ENCODE measurements at places on chromosomes 4 and X.

- DNase-seq = no peak
These were observed 32.9 kb downstream of the SLC2A9 start for GRCh38 chr4:9988363-9988749.

DNA sequence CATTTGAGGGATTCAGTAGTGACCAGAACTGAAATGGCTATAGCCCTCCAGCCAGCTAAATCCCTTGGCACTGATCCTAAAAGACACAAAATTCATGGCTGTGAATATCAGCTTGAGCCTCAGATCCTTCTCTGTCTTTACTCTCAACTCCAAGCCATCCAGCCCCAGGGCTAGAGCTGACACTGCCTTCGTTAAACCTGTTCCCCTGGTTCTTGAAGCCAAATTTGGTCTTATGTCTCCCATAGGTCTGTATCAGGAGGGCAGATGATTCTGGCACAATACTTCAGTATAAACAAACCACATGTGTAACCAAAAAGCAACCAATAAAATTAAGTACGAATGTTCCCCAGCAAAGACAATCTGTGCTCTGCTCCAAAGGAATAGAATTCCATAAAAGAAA, 78.0 kb downstream of the ANOS1 start:
- no peak for DNase-seq

GRCh38 chr4:158079661-158080060, 93.2 kb downstream of the GASK1B start:
- no peak for DNase-seq

DNA sequence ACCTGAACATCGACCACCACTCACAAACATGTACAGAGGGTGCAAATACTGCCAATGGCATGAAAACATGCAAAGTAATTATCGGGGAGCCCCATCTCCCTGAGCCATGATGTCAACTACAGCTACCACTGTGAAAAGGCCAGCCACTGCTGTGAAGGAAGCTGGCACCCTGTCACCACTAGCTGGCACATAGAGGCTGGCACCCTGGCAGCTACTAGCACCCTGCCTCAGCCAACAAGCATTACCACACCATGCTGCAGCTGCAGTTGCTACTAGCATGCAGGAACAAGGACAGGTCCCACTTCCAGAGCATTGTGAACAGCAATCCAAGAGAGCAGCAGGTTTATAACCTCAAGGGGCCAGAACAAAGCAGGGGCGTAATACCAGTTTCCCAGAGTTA, 81.4 kb downstream of the PRR32 start:
- no peak for DNase-seq

- no peak for DNase-seq
These were observed 10.3 kb downstream of the ENPEP start for GRCh38 chr4:110486256-110486655.

GRCh38 chr4:137524725-137525369, 7.4 kb downstream of the PCDH18 start:
- DNase-seq = no peak

DNA sequence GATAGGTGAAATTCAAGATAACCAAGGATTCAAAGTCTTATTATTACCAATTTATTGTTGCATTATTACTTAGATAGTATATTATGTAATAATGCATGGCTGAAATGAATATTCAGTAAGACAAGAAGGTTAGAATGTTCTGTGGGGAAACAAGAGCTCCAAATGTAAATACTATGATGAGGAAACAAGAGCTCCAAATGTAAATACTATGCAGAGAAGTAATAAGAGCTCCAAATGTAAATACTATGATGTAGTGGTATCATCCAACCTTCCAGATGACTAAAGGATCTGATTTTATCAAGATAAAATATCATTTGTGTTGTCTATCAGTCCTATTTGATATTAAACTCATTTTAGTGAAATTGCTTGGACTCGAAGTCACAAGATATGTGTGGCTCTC, 82.2 kb upstream of the PCDH18 start:
- DNase-seq = no peak

DNA sequence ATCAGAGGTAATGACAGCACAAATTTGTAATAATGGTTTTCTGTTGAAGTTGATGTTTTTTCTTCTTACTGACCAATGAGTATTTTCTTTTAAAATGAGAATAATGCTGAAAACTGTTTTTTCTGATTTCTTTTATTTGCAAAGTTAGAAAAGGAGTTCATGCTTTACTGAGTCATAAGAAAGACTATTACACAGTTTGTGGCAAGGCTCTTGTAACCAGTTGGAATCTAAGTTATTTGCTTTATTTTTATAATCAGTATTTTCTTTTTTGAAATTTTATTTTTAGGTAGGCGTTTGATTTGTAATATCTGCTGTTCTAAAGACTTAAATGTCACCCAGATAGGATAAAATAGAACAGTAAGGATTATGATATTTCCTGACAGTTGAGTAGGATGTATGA, 25.5 kb downstream of the ANAPC4 start:
- no peak for DNase-seq

GRCh38 chr4:109294006-109294405, 8.5 kb downstream of the COL25A1 start:
- DNase-seq = no peak

- DNase-seq = no peak
These were observed 59.4 kb upstream of the FBXW7 start for GRCh38 chr4:152594978-152595925.

GRCh38 chrX:129077424-129078170, 445.7 kb downstream of the SMARCA1 start:
- DNase-seq = no peak

DNA sequence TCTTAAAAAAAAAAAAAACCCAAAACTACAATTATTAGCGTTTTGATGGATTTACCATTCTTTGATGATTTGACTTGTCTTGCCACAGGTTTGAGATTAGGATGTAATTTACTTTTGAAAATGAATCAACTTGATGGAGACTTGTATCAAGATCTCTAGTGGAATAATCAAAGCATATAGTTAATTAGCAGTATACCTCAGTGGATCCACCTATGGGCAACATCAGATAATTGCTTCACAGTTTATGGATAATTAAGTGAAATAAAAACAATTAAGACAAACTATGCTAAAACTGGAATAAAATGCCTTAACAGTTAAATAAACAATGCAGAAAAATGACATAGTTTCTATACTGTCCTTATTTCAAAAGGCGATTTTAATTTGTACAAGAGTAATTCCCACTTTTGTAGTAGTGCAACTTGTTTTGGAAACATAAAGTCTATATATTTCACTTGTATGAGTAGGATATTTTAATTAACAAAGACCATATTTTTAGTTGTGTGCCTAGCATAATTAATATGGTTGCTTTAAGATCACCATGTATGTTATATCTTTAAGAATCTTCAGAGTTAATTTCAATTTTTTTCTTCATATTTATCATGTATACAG, 4.2 kb downstream of the CPEB2 start:
- DNase-seq = no peak

- DNase-seq = no peak
These were observed 237.3 kb downstream of the AR start for GRCh38 chrX:67781132-67781531.

GRCh38 chr4:69849969-69850368, 10.0 kb downstream of the SULT1E1 start:
- DNase-seq = no peak

- no peak for DNase-seq
These were observed 577 bp downstream of the BGN start for GRCh38 chrX:153495362-153495751.

DNA sequence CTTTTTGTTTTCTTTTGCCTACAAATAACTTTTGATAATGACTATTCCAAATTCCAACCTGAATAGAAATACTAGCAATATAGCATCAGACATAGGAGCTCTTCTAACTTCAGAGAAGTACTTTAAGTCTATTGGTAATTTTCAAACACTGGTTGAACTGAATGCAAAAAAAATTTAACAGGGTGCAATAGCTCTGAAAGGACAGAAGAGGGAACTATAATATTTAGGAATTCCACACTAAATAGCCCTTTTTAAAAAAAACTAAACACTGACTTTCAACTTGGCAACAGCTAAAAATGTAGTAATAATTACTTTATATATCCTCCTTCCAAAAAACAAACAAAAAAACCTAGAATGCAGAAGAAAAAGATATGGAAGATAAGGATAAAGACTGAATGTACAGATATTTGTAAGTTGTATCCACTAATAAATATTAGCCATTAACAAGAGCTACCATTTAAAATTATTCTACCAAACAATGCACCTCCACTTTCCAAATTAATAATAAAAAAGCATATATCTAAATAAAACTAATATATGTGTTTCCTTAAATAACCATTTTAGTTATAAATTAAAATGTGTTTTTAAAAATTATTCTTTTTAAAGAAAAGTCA, 81.4 kb downstream of the FBXW7 start:
- no peak for DNase-seq

- DNase-seq = no peak
These were observed 24.9 kb downstream of the GLRA2 start for GRCh38 chrX:14554131-14554715.

DNA sequence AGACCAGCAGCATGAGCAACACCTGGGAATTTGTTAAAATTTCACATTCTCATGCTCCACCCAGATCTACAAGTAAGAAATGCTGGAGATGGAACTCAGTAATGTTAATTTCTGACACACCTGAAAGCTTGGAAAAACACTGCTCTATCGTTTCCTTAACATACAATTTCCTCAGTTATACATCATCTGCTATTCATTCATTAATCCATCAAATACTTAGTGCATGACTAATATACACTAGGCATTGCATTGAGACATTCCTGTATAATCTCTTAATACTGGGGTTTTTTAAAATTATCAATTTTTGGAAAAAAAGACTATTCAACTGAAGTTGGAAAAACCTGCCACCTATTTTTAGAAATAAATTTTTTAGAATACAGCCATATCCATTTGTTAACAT, 106.1 kb downstream of the CHM start:
- no peak for DNase-seq

DNA sequence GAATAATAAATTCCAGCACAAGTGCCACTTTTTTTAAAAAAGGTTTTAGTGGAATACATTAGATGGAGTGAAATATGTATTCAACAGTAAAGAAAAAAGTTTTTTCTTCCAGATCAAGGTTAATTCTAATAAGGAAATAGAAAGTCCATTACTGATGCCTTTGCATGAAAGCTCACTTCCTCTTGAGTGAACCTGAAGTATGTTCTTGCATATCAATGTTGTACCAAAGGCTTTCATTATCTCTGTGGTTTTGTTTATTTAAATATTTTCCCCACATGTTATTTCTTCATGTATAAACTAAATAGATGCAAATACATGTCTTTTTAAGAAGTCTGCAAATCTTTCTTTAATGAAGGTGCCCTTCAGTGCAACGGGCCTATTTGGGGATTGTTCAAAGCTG, 307.9 kb downstream of the C4orf33 start:
- no peak for DNase-seq

DNA sequence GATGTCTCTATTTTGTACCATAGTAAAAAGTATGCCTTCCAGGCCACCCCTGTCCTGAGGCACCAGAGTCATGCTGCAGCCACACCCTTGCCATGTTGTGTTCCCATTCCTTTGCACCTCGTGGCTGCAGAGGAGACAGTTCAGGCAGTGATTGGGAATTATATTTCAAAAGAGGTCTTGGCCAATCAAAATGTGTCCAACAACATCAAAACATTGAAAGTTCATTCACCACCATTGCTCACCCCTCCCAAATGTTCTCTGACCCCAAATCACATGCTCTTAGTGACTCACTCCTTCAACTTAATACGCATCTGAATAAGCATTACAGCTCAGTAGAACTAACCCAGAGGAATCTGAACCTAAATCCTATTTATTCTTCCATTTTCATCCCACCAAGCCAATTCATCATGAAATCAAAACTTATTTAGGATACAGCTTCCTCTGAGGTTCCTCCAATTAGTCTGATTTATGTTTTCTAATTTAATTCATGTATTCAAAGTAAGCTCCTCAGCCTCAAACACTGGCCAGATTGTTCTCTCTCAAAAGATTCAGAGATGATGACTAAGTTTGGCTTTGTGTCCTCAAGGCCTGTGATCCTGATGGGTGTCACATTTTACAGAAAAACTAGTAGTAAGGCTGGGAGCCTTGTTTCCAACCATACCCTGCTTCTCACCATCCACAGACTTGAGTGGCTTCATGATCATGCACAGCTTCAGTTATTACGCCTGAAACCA, 323.2 kb upstream of the INTU start:
- no peak for DNase-seq

DNA sequence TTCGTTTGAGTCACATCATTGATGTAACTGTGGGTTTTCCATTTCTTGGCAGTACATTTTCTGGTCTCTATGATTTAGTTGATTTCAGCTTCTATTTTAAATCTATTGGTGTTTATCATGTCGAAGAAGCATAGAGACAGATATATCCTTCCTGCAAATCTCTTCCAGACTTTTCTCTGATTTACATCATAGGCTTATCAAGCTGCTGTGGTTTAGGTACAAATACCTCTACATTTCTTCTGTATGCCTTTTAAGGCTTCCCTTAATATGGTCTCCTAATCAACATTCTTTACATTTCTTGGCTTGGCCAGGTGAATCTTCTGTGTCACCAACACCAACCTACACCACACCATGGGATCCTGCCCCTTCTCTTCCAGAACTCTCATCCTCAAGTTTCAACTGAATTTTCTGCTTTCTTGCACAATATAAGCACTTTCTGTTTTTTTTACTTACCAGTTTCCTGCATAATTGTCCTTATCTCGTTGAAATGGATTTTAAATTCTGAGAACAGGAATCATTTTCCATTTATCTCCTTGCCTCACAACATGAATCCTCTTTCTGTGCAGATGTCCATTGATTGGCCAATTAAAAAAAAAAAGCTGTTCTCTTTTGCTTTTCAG, 626.9 kb downstream of the ANKRD50 start:
- no peak for DNase-seq

DNA sequence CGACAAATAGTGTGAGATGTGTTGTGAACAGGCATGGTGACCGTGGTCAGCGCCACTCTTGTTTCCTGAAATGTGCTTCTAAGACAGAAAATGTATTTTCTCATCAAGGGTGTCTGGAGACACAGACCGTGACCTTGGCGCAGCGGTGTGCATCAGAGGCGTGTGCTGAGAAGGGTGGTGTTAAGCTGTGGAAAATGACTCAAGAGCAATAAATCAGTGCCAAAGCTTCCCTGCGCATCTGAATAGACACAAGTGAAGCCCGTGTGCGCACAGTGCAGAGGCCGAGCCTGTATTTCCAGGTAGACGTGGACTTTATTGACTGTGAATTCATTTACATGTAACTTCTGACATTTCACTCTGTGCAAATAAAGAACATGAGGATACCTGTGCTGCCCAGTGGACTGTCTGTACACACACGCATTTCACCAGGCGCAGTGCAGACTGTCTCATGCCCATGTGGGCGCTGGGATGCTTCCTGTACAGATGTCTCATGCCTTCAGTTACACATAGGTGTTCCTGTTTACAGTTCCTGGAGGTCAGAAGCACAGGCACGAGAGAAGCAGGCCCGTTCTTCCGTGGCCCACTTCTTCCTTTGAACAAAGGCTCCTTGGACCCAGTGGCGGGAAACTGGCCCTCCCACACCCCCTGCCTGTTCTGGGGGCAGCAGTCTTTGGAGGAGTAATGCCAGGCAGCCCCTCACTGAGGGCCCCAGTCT, 31.9 kb downstream of the NSG1 start:
- no peak for DNase-seq
